Endothelial cell of umbilical vein (primary cell): ENCODE measurements at places on chromosomes 7 and 10.
A peak's percentile ranks its signal among the peaks of the same experiment; 100 is the strongest.

GRCh38 chr7:150324373-150324961, 1.1 kb upstream of the ACTR3C start:
- no peak for DNase-seq

DNA sequence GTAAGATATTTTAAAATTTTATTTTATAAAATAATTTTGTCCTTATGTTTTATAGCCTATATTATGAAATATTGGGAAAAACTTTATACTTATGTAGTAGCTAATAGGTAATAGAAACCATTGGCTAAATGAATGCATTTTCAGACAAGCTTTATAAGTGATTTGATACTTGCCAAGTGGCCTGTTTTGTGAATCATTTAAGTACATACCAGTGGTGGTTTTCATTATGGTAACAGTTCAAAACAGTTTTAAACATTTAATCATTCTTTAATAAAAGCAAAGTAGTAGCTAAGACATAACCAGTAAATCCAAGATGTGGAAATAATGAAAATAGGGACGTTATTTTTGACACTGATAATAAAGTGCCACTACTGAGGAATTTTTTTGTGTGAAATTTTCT, 182.2 kb downstream of the PHF14 start:
- no peak for DNase-seq

DNA sequence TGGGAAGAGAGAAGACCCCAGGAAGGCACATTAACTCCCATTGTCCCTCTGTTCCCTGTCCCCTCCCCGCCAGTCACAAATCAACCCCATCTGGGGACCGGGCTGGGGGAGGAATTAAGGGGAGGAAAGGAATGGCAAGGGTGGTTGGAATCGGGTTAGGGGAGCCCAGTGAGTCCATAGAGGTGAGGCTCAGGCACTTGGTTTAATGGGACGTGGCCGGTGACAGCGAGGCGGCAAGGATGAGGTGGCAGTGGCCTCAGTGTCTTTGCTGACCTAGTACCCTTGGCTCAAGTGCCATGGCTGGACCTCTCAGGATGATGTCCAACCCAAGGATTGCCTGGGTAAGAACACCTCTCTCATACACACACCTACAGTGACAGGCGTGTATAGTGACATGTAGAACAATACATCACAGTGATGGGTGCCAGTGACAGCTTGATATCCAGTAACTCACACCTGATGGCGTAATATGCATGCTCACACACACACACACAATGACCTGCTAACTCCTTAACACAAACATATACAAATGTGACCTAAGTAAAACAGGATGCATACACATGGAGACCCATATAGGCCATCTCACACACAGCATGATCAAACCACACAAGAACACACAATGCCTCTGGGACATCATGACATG, 12.3 kb downstream of the KCNIP2 start:
- no peak for DNase-seq

GRCh38 chr7:135672560-135673359, 10.4 kb downstream of the STMP1 start:
- DNase-seq = peak; percentile 80

DNA sequence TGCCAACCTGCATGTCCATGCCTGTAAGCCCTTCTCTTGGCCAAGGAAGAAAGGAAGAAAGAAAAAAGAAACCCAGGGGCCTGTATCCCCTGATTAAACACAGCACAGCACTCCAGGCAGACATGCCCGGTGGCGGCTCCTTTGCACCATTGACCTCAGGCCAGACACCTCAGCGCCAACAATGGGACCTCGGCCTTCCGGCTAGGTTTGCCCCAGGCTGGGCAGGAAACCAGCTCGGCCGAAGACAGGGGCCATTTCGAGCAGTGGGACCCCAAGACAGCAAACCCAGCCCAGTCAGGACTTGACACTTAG, 2.8 kb downstream of the HOXA10 start:
- DNase-seq = peak; percentile 80

- no peak for DNase-seq
Measured at GRCh38 chr10:30254926-30255325, 94.2 kb downstream of the MTPAP start.
